Left lobe of liver (tissue), 2 donors: ENCODE measurements at places on chromosomes 6 and 20. TPM values are rescaled to one million over a fixed set of nuclear protein-coding genes. Genes with fewer than 3 reads are reported as not detected.

Gene METTL24
- total RNA-seq: 0.48 TPM

Gene RTN4IP1
- 6.3 TPM for total RNA-seq

DNA sequence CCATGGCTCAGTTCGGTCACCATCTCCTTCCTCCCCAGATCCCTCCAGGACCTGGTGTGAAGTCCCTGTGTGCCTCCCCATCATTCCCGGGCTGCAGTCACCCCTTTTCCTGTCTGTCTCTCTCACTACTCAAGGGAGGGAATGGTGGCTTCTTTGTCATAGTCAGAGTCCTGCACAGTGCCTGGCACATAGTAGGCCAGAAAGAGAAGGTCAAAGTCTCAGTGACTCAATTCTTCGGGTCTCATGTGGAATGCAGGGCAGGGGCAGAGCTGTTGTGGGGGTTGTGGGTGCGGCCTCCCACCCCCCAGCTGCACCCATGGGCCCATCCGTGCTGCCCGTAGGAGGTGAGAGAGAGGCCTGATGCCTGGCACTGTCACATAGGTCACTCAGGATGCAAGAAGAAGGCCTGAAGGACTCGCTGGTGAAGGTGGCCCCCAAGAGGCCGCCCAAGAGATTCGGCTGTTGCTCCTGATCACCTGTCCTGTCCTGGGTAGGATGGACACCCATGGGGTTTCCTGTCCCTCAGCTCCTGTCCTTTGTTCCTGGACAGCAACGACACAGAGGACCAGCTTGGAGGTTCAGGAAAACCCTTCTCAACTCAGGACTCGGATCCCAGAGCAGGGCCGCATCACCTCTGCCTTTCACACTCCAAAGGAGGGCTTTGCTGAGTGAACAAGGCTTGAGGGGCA lies 34.1 kb downstream of the RAB44 start:
- no peak for DNase-seq

GRCh38 chr6:132934496-132934895 lies 120.1 kb downstream of the RPS12 start:
- DNase-seq: no peak
